HCT116 (cell line): ENCODE measurements at places on chromosomes 1 and 21.

DNA sequence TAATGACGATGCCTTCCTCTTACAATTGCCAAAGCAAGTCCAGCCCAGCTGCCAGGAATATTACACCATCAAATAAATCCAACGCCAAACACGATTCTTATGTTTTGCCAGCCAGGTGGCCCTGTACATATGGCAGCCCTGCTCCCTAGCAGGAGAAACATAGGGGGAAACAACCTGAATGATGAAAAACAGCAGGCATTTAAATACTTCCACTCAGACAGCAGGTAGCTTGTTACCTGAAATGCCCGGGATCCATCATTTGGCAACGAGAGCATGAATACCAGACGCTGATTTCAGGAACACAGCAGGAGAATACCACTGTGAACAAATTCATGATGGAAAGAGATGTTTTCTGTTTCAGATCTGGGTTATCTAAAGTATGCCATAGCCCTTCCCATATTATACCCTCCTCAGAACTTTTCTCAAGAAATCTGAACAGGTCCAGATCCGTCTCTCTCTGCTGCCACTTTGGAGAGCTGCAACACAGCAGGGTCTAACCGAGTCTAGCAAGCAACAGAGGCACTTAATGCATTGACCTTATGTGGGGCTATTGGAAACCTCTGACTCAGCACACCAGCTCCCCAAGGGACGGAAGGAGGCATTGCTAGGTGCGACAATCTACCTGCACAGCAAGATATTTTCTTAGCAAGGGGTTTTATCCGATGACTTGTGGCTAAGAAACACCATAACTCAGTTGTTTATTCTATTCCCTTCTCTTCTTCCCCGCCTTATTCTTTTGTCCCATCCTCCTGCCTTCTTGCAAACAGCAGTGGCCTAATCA lies 166.3 kb downstream of the BARHL2 start:
- H3K4me3 ChIP-seq: no peak overlapping the region
- H3K4me1 ChIP-seq: no peaks in the 10 kb centered on the region
- no peaks in the 10 kb centered on the region for H3K36me3 ChIP-seq
- peaks cover 48% of the 10 kb centered on the region for H3K27me3 ChIP-seq
- no peak overlapping the region for H3K27ac ChIP-seq

GRCh38 chr1:119680193-119680592 lies 31.5 kb upstream of the PHGDH start:
- no peak overlapping the region for H3K4me3 ChIP-seq
- H3K4me1 ChIP-seq: peaks cover 5% of the 10 kb centered on the region; the same call in 1 of the 2 replicates
- no peaks in the 10 kb centered on the region for H3K36me3 ChIP-seq
- no peaks in the 10 kb centered on the region for H3K27me3 ChIP-seq

- peaks cover 7% of the 10 kb centered on the region for H3K4me1 ChIP-seq
- no peak for DNase-seq
- no peaks in the 10 kb centered on the region for H3K36me3 ChIP-seq
- no peak overlapping the region for H3K4me3 ChIP-seq
- H3K27me3 ChIP-seq: no peaks in the 10 kb centered on the region
These were observed 12.0 kb upstream of the HNRNPU start for GRCh38 chr1:244876228-244876910.

GRCh38 chr1:59290193-59290949 lies 6.5 kb upstream of the FGGY start:
- peak; percentile 88 for DNase-seq
- H3K27me3 ChIP-seq: no peaks in the 10 kb centered on the region
- H3K4me3 ChIP-seq: no peak overlapping the region
- H3K27ac ChIP-seq: no peak overlapping the region

GRCh38 chr21:46504666-46505065 lies 46.0 kb downstream of the DIP2A start:
- H3K27me3 ChIP-seq: no peaks in the 10 kb centered on the region
- peaks cover 13% of the 10 kb centered on the region for H3K4me1 ChIP-seq
- no peak overlapping the region for H3K27ac ChIP-seq
